Ureter (tissue), 1 donor: ENCODE measurements at places on chromosomes 2 and 18. TPM values are rescaled to one million over a fixed set of nuclear protein-coding genes. Genes with fewer than 3 reads are reported as not detected.

DNA sequence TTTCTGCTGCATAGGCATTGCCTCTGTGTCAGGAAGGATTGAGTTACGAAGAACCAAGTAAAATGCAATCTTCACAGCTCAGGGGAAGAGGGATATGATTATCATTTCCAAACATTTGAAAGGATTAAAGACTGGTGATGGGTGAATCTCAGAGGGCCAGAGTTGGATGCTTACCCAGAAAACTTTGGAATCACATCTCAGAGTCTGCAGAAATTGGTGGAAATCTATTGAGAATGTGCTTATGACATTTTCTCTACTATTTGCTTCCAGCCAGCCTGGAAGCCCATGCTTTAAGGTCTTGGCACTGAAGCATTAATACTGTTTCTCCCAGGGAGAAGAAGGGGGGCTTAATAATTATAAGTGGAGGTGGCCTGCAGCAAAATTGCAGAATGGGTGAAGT, 1301.4 kb upstream of the PIK3C3 start:
- DNase-seq: no peak

DNA sequence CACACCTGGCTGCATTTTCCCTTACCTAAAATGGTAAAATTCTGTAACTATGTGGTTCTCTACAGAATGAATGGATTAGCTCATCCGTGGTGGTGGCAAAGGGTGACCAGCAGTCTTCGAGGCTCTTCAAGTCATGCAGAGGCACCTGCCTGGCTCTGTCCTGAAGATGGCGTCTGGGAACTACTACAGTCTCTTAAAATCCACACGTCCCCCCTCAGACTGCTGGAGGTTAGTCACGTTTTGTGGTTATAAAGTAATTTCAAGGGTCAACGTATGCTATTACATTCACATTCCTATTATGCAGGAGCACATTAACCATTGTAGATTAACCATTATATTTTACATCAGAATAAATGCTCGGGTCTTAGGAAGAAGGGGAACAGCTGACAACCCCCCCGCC, 616.7 kb downstream of the GALR1 start:
- no peak for DNase-seq

- no peak for DNase-seq
Measured at GRCh38 chr2:224099861-224100643, 61.0 kb upstream of the SERPINE2 start.

- no peak for DNase-seq
Measured at GRCh38 chr2:163984986-163985385, 249.2 kb upstream of the FIGN start.

DNA sequence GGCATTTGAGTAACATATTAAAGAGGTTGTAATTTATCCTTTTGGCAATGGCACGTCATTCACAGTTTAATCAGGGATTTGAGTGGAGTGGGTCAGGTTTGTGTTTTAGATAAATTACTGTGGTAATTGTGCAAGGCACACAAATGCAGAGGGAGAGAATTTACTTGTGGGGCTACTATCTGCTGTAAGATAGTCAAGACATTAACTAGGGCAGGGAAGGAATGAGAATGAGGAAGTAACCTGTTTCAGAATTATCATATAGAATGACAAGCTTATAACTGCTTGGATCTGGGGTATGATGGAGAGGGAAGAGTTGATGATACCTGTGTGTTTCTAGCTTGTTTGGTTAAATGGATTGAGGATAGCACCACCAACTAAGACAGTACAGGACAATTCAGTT, 58.9 kb upstream of the ZSWIM2 start:
- no peak for DNase-seq

- DNase-seq: no peak
Measured at GRCh38 chr2:83106853-83107252, 1352.2 kb downstream of the SUCLG1 start.

The CBLN2 gene
- total RNA-seq: not detected
